Vagina (tissue), 2 donors: ENCODE measurements at places on chromosomes 2 and 18. TPM values are rescaled to one million over a fixed set of nuclear protein-coding genes. Genes with fewer than 3 reads are reported as not detected.

DNA sequence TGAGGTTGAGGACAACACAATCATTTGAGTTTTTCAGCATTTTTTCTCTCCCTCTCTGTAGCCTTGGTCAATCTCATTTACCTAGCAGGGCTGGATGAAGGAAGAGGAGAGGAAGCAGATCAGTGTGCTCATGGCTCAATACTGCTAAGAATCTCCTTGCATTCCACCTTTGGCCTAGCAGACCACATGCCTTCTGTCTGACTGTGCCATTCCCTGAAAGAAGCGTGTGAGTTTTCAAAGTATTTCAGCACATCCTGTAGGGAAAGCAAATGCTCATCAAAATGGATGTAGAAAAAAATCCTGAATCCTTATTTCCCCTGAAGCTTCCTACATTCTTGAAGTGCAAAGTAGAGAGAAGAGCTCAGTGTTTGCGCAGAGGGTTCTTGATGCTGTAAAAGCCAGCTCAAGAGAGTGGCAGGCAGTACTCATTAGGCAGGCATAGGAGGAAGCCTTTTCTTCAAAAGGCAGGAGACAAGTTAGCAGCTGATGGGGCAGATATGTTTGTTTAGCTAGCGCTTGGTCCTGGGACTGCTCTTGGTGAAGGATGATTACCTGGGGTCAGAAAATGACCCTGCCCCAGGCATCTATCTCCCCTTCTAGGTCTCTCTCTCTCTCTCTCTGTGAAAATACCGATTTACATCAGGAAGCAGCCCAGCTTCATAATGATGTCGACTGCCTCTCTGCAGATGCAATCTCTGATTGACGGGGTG lies 14.4 kb upstream of the PIK3C3 start:
- no peak for DNase-seq

GRCh38 chr2:3403587-3404334 lies 24.3 kb downstream of the TRAPPC12 start:
- no peak for DNase-seq

- DNase-seq, result no peak
These were observed 64.0 kb downstream of the ADD2 start for GRCh38 chr2:70703900-70704549.

DNA sequence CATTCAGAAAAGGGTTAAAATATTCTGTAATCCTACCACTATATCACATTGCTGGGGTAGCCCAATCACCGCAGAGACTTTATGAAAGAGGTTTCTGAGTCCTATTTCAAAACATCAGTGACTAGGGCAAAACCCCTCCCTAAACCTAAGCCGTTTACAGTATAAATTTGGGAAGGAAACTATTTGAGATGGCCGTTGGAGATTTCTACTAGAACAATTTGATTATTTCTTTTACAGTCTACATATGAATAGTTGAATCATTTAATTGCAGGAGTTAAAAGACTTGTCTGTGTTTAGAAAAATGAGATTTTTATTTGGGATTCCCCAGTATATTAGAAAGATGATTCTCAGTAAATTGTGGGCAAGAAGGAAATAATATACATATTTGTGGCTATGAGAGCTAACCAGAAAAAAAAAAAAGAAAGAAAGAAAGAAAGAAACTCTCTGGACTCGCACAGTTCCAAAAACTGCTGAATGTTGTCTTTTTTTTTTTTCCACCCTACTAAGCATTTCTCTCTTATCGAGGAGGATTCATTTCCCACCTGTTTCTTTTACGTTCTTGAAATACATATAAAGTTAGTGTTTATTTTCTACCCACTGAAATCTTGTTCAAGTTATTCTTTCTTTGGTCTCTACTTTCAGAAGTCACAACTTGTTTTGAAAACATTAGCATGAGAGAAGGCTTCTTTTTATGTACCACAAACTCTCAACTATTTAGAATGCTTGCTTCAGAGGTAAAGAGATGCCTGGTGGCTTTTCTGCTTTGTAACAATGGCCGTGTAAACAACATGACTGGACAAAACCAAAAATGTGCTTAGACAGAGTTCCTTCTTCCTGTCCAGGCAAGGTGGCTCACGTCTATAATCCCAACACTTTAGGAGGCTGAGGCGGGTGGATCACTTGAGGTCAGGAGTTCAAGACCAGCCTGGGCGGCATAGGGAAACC lies 65.9 kb downstream of the BCL2 start:
- no peak for DNase-seq

DNA sequence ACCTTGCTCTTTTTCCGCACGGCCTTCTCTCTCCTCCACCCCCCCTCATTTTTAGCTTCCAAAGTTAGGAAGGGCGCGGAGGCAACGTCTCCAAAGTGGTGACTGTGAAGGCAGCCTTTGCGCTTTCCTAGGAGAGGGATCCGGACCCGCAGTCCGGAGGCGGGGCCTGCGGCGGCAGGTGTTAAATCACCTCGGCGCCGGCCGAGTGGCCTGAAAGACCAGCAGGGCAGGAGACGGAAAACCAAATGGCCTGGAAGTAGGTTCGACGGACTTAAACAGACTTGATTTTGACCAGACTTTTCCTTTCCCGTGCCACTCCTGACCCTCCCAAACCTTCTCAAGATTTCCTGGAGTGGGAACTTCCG lies 615 bp downstream of the GORASP2 start:
- no peak for DNase-seq

GRCh38 chr2:153005071-153005730 lies 286.8 kb downstream of the ARL6IP6 start:
- no peak for DNase-seq

DNA sequence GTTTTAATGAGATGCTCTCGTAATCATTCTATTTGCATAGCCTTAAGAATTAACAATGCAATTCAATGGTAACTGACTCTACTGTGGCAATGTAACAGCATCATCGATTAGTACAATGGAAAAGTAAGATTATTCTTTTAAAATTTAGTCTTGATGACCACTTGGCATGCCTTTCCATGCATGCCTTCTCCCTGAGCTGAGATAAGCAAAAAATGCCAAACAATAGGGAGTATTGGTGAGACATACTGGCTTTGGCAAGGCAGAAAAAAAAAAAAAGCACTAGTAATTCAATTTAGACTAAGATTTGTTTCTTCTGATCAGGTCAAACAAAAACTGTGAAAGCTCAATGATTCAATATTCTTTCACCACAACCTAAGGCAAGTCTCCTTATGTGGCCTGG lies 110.8 kb upstream of the TRIB2 start:
- no peak for DNase-seq

GRCh38 chr2:64819361-64819760 lies 165.6 kb upstream of the SERTAD2 start:
- DNase-seq, result no peak

DNA sequence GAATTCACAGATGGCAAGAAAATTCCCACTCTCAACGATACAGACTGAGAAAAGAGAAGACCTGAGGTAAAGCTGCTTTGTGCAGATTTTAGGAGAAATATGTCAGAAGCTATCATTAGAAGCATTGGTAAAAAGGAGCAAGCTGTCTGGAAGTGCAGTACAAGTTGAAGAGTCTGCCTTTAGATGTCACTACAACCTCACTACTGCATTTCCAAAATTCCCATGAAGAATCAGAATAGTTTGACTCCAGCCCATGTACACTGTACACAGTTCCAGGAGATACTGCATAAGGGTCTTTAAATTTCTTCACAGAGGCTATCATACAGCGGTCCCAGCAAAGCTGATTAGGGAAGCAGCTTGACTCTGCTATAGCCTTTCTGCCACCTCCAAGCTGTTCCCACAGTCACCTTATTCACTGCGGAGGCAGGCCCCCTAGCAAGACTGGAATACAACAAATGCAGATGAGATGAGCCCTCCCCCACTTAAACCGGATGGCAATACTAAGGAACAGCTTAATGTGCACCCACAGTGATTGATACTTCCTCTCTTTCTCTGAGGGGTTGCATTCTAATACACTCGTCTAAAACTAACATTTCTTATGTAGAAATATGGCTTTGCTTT lies 527.4 kb downstream of the TMEM182 start:
- no peak for DNase-seq

GRCh38 chr2:46486436-46486835 lies 7.1 kb downstream of the TMEM247 start:
- DNase-seq, result no peak

DNA sequence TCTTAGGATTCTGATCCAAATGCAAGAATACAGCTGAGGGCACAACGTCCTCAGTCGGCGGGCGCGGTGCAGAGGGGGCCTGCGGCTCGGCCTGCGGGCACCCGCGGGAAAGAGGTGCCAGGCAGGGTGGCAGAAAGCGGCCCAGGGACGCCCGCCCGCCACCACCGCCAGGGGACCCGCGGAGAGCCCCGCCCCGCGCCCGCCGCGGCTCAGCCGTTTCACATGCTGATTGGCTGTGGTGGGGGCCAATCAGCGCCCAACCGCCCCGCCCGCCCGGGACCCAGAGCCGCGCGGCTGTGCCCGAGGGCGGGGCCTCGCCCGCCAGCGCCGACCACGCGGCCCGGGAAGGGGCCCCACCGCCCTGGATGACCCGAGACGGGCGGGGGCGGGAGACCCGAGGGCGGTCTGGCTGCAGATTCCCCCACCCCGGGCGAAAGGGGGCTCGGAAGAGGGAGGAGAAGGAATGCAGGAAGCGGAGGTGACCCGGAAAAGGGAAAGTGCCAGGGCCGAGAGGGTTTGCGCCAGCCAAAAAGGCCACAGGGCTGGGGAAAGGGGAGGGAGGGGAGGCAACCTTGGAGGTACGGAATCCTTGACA lies 8.0 kb downstream of the IRS1 start:
- peak; percentile 90 for DNase-seq

- no peak for DNase-seq
These were observed 35.2 kb downstream of the SRBD1 start for GRCh38 chr2:45575881-45576280.

- DNase-seq, result no peak
These were observed 99.7 kb downstream of the MEP1B start for GRCh38 chr18:32289483-32290075.

GRCh38 chr2:59882822-59883221 lies 670.6 kb downstream of the BCL11A start:
- no peak for DNase-seq

GRCh38 chr2:174138161-174138560 lies 110.2 kb downstream of the OLA1 start:
- no peak for DNase-seq

- no peak for DNase-seq
These were observed 24.4 kb downstream of the CNOT11 start for GRCh38 chr2:101277111-101277510.

DNA sequence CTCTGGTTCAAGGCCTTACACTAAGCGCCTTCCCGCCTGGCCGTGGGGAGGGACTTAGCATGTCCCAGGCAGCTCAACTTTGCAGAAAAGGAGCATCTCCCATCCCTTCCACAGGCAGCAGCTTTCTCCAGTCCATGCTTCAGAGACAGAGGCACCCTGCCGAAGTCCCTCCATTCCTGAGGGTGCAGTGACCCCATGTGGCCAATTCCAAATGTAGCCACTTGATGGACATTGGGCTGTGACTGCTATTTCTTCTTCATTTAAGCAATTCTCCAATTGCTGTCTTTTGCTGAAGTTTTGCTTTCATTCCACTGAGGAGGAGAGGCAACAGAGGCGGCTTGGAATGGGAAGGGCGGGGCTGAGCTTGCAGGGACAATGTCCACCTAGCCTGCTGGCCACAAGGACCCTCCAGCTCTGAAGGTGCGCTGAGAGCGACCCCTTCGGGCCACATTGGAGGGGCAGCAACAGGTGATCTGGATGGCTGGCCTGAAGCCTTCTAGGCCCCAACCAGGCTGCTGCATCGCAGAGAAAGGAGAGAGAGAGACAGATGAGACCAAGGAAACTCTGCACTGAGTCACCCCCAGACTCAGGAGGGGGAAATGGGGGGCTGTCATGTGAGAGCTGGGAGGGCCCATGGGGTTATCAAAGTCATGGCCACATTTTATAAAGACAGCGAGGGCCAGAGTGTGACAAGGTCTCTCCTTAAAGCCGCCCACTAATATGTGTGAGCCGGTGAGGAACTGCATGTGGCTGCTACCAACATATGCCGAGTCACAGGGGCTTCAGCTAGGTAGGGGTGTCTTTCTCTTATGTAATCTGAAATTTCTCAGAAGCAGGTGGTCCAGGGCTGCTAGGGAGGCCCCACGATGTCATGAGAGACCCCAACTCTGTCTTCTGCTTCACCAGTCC lies 61.3 kb downstream of the LONRF2 start:
- no peak for DNase-seq

- no peak for DNase-seq
These were observed 211.3 kb upstream of the APCDD1 start for GRCh38 chr18:10242936-10243680.

- no peak for DNase-seq
These were observed 265.1 kb upstream of the TNP1 start for GRCh38 chr2:217125014-217125413.

Gene STK17B
- 24.3 TPM for total RNA-seq

Gene HOXD11
- 19.4 TPM for total RNA-seq

Gene NAT8
- total RNA-seq, result not detected

Gene ANKRD53
- total RNA-seq, result 4.9 TPM

Gene DNAJC5G
- 1.5 TPM for total RNA-seq

Gene STAMBP
- total RNA-seq, result 30.4 TPM
